Astrocyte of the spinal cord (primary cell): ENCODE measurements at places on chromosomes 13 and 19.
A peak's percentile ranks its signal among the peaks of the same experiment; 100 is the strongest.

DNA sequence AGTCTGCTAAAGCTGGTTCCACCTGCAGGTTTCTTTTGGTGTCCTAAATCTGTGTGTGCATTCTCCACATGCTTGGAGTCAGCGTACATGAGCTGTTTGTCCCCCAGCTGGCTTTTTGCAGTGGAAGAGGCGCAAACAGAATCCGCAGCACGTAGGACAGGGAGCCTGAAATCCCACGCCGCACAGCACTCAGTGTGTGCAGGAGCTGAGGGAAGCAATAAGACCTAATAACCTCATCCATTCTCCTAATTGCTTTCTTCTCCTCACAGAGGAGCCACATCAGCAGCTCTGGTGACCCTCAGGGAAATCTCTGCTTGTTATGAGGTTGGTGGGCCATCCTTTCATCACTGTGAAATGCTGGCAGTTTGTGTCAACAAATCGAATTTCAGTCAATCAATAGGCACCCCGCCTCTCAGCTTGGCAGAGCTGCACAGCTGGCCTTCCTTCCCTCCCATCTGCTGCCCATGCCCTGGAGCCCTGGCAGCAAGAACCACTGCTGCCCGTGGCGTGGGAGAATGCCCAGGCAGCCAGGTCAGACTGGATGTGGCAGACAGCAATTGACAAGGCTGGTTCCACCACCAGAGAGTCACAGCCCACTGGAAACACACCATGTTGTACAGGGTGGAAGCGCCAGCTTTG is 136.7 kb downstream of the ZDHHC20 start:
- no peak for DNase-seq

DNA sequence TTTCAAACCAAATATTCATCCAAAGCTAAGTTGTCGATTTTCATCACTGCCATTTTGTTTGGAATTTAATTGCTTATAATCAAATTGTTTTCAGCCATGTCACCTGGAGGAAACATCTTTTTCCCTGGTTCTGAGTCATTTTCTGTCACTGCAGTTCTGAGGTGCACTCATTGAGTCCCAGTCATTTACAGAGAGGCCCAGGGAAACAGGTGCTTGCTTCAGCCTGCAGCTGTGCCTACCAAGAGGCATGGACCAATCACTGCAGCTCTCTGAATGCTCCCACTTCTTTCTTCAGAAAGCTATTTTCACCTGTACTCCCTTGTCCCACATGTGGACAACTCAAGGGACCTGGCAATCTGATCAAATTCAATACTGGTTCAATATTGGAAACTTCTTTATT is 308.1 kb downstream of the COG6 start:
- DNase-seq: no peak

GRCh38 chr19:7970716-7971448 is 27.4 kb upstream of the TIMM44 start:
- DNase-seq: peak; percentile 22

- DNase-seq: peak; percentile 58
Observed at GRCh38 chr19:19034204-19034624, 811 bp downstream of the ARMC6 start.

DNA sequence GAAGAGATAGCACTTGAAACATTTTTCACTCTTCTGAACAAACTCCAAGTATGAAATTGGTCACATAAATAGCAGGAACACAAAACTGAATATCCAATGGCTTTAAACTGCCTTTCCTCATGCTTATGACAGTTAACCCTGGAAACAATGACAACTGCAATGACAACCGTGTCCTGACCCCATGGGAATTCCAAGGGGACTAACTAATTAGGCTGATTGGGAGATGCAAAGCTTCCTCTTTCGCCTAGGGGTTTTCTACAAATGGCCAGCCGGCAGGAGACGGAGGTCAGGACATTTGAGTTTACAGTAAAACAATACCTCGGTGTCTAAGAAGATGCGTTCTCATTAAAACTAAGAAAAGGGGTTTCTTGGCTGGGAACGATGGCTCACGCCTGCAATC is 53.0 kb upstream of the URAD start:
- no peak for DNase-seq

DNA sequence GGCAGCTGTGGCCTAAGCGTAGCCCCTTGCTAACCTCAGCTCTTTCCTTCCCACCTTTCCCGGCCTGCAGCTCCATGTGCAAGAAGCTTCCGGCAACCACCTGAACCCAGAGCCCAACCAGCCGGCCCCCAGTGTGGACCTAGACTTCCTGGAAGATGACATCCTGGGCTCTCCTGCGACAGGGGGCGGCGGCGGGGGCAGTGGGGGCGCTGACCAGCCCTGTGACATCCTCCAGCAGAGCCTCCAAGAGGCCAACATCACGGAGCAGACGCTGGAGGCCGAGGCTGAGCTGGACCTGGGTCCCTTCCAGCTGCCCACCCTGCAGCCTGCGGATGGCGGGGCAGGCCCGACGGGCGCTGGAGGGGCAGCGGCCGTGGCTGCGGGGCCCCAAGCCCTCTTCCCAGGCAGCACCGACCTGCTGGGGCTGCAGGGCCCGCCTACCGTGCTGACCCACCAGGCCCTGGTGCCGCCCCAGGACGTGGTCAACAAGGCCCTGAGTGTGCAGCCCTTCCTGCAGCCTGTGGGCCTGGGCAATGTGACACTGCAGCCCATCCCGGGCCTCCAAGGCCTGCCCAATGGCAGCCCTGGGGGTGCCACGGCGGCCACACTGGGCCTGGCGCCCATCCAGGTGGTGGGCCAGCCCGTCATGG is 33.8 kb upstream of the EHD2 start:
- DNase-seq: no peak

DNA sequence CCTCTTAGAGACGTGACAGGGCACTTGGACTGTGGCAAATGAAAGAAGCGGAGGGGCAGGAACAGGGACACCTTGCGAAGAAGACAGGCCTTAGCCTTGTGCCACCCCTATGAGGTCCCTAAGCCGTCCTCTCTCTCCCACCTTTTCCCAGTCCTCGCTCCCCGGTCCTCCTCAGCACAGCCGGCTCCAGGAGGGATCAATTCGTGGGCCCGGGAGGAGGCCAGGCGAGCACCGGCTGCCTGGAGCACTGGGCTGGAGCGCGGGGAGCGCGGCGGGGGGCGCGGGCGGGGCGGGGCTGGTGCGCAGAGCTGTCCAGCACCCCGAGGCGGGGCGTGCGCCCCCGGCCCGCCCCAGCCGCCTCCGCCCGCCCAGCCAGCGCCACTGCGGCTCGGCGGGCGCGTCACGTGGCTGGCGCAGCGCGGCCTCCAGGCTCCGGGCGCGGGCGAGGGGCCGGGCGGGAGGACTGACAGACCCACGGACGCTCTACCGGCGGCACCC is at the start of gene LRP3:
Gene LRP3, plus strand, starts transcription at position 466 of the 498 bp plus-strand sequence. CDS start 456 bp downstream, outside the sequence.
- DNase-seq: no peak

- no peak for DNase-seq
Observed at GRCh38 chr19:17775991-17776803, 18.7 kb upstream of the B3GNT3 start.

- no peak for DNase-seq
Observed at GRCh38 chr13:36872621-36873020, 47.4 kb downstream of the SMAD9 start.

- DNase-seq: peak; percentile 54
Observed at GRCh38 chr13:113902986-113903775, 39.3 kb upstream of the GAS6 start.

GRCh38 chr19:17871032-17871877 is 490 bp upstream of the SLC5A5 start:
- DNase-seq: no peak

DNA sequence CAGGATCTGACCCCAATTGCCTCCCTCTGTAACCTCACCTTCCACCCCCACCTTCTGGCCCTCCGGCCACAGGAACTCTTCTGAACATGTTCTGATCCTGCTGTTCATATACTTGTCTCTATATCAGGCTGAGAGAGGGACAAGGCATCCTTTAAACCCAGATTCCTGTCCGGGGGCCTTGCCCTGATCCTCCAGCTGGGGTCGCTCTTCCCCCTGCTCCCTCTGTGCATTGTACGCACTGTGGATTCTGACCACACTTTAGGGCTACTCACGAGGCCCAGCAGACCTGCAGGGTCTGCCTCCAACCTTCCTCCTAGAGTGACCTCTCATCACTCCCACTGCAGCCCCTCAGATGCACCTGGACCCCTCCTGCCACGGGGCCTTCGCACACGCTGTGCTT is 269.3 kb downstream of the UQCRFS1 start:
- DNase-seq: no peak
